ENCODE measurements at places on chromosomes 13 and 19.

- no peak for DNase-seq
Observed at GRCh38 chr19:3167533-3168272, 10.9 kb upstream of the S1PR4 start.

- no peak for DNase-seq
Observed at GRCh38 chr13:94120878-94121277, 358.6 kb downstream of the DCT start.

GRCh38 chr13:39417131-39417530 is 185.9 kb downstream of the LHFPL6 start:
- DNase-seq: no peak

- DNase-seq: no peak
Observed at GRCh38 chr19:49491804-49492572, 4.2 kb upstream of the RPS11 start.

DNA sequence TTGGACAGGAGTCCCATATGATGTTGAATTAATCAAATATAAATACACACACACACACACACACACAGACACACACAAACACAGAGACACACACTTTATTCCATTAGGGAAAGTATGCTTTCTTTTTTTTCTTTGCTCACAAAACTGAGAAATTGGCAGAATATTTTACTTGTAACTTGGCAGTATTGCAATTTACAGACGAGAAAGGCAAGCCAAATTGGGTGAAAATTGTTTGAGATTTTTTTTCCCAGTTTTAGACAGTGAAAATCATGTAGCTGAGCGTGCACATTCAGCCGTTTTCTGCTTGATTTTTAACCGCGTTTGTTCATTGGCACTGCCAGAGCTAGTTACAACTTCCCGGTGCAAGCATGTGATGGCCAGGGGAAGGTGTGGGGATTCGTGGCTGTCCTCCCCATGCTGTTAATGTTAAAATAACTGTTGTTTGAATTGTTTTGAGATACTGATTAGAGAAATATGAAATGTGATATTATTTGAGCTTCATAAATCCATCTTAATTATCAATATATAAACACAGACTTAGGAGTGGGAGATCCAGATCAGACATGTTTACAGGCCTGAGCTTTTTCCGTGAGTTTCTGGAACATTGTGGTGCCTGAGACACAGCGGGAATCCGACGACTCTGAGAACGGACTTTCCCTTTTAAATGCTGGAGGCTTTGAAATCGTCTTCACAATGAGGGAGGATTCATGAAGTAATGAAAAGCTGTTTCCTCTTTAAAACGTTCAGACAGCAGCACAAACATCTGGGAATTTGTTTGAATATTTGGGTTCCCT is 125.5 kb downstream of the KCNRG start:
- DNase-seq: no peak

- no peak for DNase-seq
Observed at GRCh38 chr13:46171217-46171616, 10.8 kb downstream of the LCP1 start.

- DNase-seq: no peak
Observed at GRCh38 chr13:96994017-96994857, at the start of gene OXGR1. Gene OXGR1 (minus strand): TSS chr13:96994476. CDS start chr13:96987759, 6,717 bp downstream.

Data from stimulated activated CD8-positive, alpha-beta memory T cell treated with anti-CD3 and anti-CD28 coated beads, Interleukin-4, amount 100 ng/mL, for 4 hours (primary cell).